SW480 (cell line): ENCODE measurements at places on chromosomes 7 and 10.
A peak's percentile ranks its signal among the peaks of the same experiment; 100 is the strongest.

DNA sequence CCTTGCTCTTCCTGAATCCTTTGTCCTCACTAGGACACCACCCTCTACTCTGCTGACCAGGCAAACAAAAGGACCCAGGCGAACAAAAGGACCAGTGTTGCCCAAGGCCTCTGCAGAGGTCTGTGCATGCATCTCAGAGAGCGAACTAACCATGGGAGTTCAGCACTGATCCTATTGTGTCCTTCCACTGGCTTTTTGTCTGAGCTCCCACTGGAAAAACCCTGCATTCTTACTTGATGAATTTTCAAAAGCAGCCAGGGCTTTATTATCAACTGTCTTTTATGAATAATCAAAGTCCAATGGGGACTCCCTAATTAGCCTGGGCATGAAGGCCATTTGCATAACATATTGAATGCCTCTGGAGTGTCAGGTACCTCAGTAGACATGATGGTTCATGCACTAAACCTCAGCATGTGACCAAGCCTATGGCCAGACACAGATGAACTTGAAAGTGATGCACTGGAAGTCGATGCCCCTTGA is 140.6 kb downstream of the KCNMA1 start:
- no peak for DNase-seq

DNA sequence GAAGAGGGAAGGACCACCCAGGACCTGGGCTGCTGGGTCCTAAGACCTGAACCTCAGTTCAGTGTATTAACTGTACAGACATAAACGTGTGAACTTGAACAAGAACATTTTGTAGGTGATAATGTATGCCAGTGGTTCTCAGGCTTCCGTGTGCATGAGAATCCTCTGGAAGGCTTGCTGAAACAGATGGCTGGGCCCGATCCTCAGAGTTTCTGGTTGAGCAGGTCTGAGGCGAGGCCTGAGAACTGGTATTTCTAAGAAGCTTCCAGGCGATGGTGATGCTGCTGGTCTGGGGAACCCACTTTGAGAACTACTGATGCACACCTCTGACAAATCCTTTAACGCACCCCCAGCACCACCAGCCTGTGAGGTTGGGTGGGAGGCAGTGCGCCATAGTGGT is 70.4 kb downstream of the CDH23 start:
- no peak for DNase-seq

DNA sequence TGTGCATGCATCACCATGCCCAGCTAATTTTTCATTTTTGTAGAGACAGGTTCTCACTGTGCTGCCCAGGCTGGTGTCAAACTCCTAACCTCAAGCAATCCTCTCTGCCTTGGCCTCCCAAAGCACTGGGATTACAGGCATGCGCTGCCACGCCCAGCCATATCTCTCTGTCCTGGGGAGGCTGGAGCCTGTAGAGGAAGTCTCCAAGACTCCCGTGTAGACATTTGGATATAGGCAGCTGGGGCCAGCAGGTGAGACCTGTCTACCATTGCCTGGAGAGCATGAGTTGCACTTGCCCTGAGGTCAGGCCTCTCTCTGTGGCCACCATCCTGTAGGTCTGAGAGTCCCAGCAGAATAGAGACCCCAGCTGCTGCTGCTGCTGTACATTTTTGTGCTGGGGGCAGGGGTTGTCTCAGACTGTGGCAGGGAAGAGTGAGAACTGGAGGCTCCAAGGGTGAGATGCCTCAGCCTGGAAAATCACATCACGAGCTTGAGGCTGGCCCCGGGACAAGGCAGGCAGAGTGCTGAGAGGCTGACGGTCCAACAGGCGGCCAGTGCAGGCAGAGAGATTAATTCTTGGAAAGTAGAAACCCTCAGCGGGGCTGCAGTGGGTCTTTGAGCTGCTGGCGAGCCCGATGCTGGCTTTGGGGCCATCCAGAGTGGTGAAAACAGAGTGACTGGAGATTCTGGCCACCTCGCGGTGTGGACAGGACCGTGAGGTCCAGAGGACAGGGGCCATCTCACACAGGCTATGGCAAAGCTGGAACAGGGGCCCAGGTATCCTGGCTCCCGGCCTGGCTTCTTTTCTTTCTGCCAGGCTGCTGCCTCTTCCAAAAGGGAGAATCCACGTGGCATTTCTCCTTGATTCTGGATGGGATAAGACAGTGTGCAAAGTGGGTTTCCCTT is 60.9 kb downstream of the TMEM270 start:
- DNase-seq = no peak

GRCh38 chr10:17669185-17669872 is 25.4 kb downstream of the STAM start:
- no peak for DNase-seq

- DNase-seq = peak; percentile 44
Observed at GRCh38 chr10:17961551-17962422, 10.1 kb downstream of the SLC39A12 start.

DNA sequence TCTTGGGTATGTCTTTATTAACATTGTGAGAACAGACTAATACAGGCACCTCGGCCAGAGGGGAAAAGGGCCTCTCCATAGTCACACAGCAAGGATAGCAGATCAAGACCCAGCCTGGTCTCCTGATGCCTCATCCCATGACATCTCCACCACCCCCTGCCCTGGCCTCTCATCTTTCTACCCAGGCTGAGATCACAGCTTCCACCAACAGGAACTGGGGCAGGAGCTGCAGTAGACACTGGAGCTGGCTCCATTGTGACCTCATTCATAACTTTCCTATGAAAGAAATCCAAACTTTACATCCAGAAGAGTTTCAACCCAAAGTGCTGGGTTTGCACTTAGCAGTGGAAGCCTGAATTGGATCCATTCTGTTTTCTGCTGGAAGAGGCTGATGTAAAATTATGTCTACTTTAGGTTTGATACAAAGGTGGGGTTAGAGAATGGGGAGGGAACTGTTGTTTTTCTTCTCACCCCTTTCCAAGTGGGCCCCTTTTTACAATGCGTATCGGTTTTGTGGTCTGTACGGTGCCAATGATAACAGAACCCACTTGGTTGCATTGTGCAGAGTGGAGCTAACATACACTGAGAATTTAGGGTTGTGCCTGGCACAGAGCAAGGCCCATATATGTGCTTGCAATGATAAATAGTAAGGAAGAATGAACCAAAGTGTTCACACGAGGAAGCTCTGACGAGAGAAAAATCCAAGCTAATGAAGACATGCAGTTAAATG is 28.6 kb upstream of the INSIG1 start:
- no peak for DNase-seq

DNA sequence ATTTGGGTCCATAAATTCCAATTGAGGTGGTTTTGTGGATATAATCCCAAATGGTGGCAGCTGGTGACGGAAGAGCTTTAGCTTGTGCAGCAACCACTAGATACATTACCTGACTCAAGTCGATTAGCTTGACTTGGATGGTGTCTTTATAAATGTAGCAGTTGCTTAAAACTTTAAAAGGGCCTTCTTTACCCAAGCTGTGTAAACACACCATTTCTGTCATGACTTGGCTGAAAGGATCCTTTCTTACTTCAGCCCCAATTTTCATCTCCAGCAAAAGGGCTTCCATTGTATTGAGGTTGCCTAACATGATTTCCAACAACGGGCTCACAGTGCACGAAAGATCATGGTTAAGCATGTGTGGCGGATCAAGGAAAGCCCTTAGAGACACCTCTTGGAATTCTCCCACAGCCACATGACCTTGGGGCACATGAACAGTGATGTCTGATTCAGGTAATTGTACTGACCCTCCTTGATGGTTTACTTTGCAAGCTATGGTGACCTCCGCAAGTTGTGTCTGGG is 57.9 kb downstream of the MACC1 start:
- no peak for DNase-seq

DNA sequence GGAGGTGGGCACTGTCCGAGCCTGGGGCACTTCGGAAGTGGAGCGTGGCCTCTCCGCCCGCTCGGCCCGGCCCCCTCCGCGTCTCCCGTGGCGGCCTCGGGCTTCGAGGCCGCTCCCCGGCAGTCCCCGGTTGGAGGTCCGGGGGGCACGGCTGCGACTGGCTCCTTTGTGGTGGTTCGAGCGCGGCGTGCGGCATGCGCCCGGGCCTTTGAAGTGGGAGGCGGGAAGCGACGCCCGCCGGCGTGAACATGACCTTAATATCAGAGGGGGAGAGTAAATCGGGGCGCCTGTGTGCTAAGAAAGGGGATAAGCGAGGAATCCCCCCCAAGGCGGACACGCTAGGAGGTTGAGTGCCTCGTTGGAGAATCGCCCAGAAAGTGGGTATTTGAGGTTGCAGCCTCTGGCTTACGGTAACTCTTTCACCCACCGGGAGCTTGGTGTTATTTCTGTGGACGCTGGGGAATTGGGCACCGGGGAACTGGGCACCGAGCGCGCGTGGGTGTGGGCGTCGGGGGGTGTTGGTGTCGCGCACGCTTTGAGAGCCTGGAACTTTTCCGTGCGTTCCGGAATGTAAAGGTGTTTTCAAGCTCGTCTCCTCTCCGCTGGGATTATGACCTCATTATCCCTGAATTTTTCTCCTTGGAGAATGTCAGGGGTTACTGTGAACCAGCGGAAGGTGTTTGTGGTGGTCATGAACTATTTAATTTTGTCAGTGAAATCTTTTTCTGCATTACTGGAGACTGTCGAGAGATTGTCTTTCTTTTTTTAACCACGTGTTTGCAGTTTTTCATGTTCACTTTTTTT is 660 bp downstream of the SUV39H2 start:
- peak; percentile 33 for DNase-seq

DNA sequence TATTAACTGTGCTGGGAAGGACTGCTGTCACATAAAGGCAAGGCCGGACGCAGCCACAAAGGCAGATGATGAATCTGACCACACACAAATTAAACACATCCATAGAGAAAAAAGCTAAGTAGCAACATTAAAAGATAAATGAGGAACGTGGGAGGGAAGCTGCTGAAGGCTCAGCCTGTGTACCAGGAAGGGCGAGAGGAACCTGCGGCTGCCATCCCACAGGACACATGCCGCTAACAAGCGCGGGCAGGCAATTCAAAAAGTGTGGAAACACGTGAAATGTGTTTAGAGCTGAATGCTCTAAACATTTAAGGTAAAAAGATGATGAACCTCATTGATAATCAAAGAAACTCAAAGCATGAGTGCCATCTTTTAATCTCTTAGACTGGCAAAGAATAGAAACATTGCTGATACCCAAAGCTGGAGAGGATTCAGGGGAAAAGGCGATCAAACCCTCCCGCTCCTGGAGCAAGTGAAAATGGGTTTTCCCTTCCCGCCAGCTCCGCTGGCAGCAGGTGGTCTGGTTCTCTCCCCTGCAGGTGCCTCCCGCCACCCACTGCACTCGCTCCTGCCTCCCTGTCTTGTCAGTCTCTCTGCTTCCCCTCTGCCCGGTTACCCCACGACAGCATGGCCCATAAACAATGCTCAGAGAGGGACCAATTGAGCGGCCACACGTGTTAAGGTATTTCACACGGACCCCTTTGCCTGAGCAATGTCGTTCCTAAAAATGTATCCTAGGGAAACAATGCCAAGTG is 4.2 kb downstream of the STK32C start:
- peak; percentile 20 for DNase-seq

DNA sequence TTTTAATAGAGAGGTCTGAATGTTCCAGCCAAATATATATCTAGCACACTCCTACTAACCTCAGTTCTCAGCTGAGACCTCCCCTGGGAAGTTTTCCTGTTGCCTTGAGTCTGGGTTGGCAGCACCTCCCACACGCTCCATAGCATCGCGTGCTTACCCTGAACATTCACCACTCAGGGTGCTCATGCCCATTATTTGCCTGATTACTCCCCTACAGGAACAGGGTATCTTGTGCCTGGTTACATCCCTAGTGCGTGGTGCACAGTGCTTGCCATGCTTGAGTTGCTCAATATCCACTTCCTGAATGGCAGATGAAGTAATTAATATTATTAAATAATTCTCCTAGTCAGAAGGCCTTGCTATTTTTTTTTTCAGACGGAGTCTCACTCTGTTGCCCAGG is 269.9 kb upstream of the IMMP2L start:
- DNase-seq = no peak

- peak; percentile 43 for DNase-seq
Observed at GRCh38 chr10:120221873-120222485, 235.0 kb upstream of the PLPP4 start.

DNA sequence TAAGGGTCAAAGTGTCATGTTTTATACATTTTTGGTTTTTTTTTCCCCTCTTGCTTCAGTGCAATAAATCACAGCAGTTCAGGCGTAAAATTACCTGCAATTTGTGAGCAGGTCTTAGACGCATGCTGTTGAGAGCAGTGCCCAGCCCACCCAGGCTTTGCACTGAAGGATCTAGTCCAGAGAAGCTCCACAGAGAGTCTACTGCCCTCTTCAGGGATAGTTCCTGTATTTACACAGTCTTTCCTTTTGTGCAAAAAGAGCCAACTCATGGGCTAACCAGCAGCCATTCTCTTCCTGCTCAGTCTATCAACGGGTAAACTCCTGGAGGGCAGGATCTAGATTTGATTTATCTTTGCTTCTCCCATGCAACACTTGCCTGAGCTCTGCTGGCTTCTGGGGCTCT is 82.2 kb upstream of the NAMPT start:
- peak; percentile 52 for DNase-seq

GRCh38 chr7:155886391-155887173 is 74.3 kb upstream of the SHH start:
- no peak for DNase-seq

GRCh38 chr7:79454361-79454960 is 994 bp upstream of the MAGI2 start:
- no peak for DNase-seq

GRCh38 chr10:127332631-127333030 is 136.2 kb upstream of the INSYN2A start:
- no peak for DNase-seq

- peak; percentile 40 for DNase-seq
Observed at GRCh38 chr7:82247814-82248433, 195.7 kb downstream of the CACNA2D1 start.

- DNase-seq = no peak
Observed at GRCh38 chr10:100715445-100716385, 29.7 kb upstream of the PAX2 start.

- no peak for DNase-seq
Observed at GRCh38 chr10:80964955-80965614, 427.4 kb downstream of the SH2D4B start.

GRCh38 chr7:158432369-158433341 is 155.0 kb downstream of the PTPRN2 start:
- peak; percentile 95 for DNase-seq

DNA sequence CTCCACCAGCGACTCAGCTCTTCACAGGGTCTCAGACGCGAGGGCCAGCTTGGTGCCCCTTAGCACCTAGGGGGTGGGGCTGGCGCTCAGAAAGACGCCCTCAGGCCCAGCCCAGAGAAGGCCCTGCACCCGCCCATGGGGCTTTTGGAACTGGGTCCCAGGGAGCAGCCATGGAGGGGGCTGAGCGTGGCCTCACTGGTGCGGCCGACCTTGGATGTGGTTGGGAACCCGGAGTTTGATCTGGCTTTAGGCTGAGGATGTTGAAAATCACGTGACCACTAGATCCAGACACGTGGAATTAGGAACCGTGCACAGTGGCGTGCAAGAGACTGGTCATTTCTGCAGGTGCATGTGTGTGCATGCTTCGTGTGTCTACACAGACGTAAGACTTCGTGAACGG is 185.4 kb downstream of the DNAJB6 start:
- DNase-seq = no peak

GRCh38 chr10:33410096-33410859 is 75.8 kb upstream of the NRP1 start:
- DNase-seq = no peak

- no peak for DNase-seq
Observed at GRCh38 chr7:117731455-117731854, 141.8 kb downstream of the CTTNBP2 start.

GRCh38 chr10:28149746-28150145 is 150.9 kb upstream of the ODAD2 start:
- no peak for DNase-seq

- no peak for DNase-seq
Observed at GRCh38 chr7:36188906-36189305, 35.9 kb downstream of the EEPD1 start.
